Fibroblast of gingiva (primary cell): ENCODE measurements at places on chromosomes 2 and 18.
A peak's percentile ranks its signal among the peaks of the same experiment; 100 is the strongest.

DNA sequence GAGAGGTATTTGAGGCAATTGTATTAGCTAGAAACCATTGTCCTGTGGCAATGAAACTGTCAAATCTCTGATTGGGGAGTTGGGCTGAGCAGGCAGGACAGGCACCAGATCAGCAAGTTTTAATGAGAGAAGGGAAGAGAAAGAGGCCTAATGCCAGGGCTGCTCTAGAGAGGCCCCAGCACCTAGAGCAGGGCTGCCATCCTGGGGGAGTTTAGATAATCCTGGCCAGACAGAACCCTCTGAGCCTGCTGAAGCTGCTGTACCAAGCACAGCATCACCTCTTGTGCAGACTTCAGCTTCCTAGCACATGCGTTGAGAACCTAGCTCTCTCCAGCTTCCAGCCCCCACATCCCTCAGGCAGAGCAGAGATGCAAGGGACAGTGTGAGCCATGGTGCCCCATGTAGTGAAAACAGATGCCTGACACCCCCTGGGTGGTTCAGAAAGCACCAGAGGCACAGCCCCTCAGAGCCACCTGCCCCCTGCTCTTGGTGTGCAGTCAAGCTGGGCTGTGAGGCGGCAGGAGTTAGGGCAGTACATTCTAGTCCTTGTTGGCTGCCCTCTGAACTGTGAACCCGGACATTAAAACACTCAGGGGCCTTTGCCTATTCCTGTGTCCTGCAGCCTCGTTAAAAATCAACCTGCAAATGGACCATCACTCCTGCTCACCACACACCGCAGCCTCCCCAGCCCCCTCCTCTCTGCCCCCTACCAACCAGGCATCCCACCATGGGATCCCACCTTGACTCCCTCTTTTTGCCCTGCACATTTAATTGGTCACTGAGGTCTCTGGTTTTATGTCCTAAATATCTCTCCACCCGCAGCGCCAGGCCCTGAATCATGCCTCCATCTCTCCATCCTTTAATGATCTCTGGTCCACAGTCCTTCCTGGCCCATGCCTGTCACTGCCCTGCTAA lies 52.7 kb downstream of the ADD2 start:
- DNase-seq = no peak

DNA sequence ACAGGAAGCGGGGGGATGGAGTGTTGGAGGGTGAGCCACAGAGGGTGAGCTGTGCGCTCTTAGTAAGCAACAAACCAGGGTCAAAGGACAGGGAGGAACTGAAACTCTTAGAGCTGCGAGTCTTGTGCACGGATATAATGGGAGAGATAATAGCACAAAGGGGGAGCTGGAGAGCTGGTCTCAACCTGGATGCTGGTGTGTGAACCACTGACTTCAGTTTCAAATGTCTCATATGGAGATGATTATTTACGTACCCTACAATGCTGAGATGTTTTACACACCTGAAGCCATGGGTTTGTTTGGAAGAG lies 35.9 kb downstream of the PTGR3 start:
- DNase-seq = no peak

GRCh38 chr2:72083751-72084583 lies 63.7 kb downstream of the CYP26B1 start:
- DNase-seq = peak; percentile 13

- no peak for DNase-seq
These were observed 406.1 kb downstream of the LRATD1 start for GRCh38 chr2:15038366-15039364.

DNA sequence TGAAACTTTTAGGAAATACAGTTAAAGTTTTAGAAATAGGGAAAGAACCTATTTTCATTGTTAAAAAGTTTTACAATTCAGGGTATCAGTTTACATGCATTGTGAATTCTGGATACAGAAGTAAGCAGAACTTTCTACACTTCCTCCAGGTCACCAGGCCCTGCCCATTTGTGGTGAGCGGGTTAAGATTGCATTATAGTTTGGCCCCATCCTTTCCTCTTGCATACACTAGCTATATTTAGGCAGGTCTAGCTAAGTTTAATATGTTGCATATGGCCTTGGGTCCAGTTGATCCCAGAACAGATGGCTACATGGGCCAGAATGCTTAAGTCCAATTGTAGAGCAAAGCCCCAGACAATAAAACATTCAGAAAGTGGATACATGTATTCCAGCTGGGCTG lies 4.8 kb downstream of the VWA3B start:
- peak; percentile 14 for DNase-seq

DNA sequence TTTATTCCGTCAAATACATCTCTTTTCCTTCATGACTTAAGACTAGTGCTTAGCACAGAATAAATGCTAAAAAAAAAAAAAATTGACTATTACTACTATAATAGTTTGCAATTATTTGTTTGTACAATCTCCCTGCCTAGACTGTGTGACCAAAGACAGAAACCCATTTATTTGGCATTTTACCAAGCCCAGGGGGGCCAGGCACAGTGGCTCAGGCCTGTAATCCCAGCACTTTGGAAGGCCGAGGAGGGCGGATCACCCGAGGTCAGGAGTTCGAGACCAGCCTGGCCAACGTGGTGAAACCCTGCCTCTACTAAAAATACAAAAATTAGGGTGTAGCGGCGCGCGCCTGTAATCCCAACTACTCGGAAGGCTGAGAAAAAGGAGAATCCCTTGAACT lies 1.4 kb downstream of the ASB3 start:
- DNase-seq = no peak

DNA sequence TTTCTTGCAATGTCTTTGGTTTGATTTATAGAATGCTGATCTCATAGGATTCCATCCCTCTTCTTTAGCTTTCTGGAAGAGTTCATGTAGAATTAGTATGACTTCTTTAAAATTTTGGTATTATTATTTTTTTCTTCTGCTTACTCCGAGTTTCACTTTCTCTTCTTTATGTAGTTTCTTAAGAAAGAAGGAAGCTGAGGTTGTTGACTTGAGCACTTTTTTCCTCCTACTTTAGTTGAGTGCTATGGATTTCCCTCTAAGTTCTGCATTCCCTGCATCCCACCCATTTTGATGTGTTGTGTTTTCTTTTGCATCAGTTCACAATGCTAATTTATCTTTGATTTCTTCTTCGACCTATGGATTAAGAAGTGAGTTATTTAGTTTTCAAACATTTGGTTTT lies 78.9 kb upstream of the SPRED2 start:
- no peak for DNase-seq

- no peak for DNase-seq
These were observed 7.0 kb upstream of the STRN start for GRCh38 chr2:36973320-36973719.

GRCh38 chr18:43465483-43465882 lies 188.2 kb upstream of the SYT4 start:
- no peak for DNase-seq
